ENCODE measurements at places on chromosomes 5 and 9. TPM values are rescaled to one million over a fixed set of nuclear protein-coding genes. Genes with fewer than 3 reads are reported as not detected.

The GARNL3 gene
- 5.1 TPM for total RNA-seq

The LRRC19 gene
- not detected for total RNA-seq

The CCNJL gene
- total RNA-seq: not detected

The CSF1R gene
- total RNA-seq: 0.87 TPM

The LECT2 gene
- total RNA-seq: not detected

The ENC1 gene
- 0.89 TPM for total RNA-seq

The PCDHGB3 gene
- 0.21 TPM for total RNA-seq

The KLHL3 gene
- 5.3 TPM for total RNA-seq

DNA sequence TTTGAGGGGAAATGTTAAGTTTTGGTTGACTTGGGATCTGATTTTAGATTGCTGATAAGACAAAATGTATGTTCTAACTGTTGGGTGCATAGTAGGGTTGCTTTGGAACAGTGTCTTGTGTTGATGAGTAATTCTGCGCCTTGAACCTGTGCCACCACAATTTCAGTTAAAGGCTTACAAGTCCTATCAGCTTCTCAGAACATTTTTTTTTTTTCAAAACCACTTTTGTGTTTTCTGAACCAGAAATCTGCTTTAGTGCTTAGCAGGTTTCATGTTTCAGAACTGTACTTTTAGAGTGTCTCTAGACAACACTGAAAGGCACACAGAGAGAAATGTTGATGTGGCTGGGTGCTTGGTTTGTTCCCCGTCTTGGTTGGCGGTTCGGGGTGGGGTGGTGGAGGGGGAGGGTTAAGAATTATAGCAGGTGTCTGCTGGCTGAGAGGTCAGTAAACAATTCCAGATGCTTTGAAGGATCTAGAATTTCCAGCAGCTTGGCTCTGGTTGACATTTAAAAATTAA, 84.6 kb downstream of the ANKRD55 start:
- peak; percentile 95 for ATAC-seq

GRCh38 chr9:134502809-134503211, 138.8 kb upstream of the COL5A1 start:
- ATAC-seq: no peak

GRCh38 chr9:95641586-95641985, 124.8 kb upstream of the PTCH1 start:
- no peak for ATAC-seq

- ATAC-seq: peak; percentile 70
Observed at GRCh38 chr9:116594547-116594946, 92.6 kb upstream of the TRIM32 start.

- peak; percentile 82 for ATAC-seq
Observed at GRCh38 chr5:154189819-154190594, 526 bp upstream of the GALNT10 start.

GRCh38 chr5:134574521-134574920, 49.1 kb downstream of the JADE2 start:
- ATAC-seq: no peak

- no peak for ATAC-seq
Observed at GRCh38 chr5:31231177-31231838, 37.8 kb downstream of the CDH6 start.

DNA sequence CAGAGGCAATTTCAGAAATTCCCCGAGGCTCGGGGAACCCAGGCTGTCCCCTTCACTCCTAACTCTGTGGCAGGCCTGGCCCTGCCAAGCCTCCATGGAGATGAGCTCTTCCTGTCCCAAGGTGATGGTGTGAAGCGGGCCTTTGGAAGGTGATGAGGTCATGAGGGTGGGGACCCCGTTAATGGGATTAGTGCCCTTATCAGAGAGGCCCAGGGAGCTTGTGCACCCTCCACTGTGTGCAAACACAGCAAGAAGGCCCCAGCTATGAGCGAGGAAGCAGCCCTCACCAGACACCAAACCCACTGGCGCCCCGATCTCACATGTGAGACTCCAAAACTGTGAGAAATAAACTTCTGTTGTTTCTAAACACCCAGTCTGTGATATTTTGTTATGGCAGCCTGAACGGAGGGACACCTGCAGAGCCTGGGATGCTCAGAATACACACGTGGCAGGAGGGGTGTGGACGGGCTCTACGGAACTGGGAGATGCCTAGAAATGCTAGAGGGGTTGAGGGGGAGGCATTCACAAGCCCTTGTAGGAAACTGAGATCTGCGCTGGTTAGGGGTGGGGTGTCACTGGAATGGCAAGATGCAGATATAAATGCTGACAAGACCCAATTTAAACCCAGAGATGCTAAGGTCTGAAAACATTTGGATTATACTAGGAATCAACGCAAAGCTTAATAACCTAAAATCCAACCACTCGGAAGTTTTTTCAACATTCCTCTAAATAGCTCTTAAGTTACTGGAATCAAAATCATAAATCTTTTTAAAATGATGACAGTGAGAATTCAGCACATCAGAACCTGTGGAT, 46.9 kb downstream of the ADAMTS2 start:
- ATAC-seq: no peak

DNA sequence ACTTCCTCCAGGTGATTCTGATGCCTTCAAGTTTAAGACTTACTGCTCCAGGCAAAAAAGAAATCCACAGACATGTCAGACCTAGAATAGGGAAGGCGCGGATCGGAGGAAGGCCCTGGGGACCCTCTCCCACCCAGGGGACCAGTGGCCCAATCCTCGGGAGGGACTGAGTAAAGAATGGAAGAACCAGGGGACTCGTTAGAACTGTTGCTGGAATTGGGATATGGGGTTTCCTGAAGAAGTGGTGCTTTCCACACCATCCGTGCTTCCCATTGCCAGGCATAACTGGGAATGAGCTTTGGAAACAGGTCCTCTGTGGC, 63.8 kb upstream of the SLC25A51 start:
- ATAC-seq: no peak

GRCh38 chr9:84062538-84062937, 81.9 kb downstream of the RMI1 start:
- no peak for ATAC-seq

- no peak for ATAC-seq
Observed at GRCh38 chr9:120643061-120643460, 63.1 kb upstream of the CDK5RAP2 start.

DNA sequence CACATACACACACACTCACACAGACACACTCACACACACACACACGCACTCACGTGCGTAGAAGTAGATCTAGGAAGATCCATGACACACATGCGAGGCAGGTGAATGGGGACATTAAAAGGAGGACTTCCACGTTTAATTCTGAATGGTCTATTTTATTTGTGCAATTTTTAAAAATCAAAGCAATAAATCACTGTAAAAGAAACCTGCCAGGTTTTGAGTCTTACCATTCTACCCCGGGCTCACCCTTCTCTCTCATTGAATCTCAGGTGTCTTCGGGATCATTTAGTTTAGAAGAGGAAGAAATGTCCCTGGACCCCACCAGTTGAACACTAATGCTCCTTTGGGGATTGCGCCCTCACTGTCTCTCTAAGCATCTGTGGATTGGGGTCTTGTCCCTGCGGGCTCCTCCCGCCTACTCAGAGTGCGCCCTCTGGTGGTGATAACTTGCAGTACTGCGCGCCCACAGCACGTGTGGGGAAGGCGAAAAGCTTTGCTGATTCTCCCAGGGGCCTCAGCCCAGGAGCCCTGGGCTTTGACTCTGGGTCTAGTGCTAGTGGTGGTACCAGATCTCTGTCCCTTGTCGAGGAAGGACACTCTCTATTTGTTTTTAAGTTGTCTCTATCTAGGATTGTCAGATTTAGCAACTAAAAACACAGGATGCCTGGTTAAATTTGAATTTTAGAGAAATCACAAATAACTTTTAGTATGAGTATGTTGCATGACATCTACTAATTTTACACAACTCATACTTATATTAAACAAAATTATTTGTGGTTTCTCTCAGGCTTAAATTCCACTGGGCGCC, 34.8 kb downstream of the BOD1 start:
- no peak for ATAC-seq

DNA sequence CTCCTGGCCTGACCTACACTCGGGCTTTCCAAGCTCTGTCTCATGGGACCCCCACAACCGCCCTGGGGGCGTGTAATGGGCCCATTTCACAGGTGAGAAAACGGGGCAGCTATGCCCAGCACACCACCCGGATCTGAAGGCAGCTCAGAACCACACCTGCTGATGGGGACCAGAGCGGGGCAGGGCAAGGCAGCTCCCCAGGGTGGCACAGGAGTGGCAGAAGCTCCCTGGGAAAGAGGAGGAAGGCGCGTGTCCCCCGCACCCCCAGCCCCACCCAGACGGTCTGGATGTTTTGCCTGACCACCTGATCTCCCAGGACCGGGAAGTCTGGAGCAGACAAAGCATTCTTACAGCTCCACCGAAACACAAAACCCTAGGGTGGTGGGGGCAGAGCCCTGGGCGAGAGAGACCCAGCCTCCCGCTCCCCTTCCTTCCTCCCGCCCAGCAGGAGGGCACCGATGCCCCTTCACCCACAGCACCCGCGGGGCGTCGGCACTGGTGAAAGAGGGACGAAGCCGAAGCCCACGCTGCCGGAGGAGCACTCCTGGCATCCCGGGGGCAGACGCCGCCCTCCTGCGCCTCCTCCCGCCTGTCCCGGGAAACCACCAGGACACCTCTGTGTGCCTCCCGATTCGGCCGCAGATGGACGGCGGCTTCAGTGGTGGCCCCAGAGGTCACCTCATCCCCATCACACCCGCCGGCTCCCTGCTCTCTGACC, 14.5 kb downstream of the NOTCH1 start:
- ATAC-seq: no peak

DNA sequence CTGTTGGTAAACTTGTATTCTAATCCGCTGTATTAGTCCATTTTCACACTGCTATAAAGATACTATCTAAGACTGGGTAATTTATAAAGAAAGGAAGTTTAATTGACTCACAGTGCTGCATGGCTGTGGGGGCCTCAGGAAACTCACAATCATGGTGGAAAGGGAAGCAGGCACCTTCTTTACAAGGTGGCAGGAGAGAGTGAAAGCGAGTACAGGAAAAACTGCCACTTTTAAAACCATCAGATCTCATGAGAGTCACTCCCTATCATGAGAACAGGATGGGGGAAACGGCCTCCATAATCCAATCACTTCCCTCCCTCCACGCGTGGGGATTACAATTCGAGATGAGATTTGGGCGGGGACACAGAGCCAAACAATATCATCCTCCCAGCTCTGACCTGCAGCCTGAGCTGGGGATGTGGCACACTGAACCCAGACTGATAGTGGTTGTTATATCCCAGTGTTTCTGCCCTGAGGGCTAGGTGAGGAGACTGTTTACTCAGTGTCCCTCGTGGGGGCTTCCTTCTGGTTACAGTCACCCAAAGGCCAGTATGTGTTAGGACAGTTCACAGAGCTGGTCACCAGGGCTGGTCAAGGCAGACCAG, 488.3 kb downstream of the KDM4C start:
- ATAC-seq: no peak

DNA sequence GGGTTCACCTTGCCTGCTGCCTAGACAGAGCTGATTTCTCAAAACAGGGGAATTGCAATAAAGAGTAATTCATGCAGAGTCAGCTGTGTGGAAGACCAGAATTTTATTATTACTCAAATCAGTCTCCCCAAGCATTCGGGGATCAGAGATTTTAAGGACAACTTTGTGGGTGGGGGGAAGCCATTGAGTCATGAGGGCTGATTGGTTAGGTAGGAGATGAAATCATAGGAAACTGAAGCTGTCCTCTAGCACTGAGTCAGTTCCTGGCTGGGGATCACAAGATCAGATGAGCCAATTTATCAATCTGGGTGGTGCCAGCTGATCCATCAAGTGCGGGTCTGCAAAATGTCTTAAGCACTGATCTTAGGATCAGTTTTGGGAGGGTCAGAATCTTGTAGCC, 159.1 kb upstream of the MAP1B start:
- ATAC-seq: peak; percentile 63

DNA sequence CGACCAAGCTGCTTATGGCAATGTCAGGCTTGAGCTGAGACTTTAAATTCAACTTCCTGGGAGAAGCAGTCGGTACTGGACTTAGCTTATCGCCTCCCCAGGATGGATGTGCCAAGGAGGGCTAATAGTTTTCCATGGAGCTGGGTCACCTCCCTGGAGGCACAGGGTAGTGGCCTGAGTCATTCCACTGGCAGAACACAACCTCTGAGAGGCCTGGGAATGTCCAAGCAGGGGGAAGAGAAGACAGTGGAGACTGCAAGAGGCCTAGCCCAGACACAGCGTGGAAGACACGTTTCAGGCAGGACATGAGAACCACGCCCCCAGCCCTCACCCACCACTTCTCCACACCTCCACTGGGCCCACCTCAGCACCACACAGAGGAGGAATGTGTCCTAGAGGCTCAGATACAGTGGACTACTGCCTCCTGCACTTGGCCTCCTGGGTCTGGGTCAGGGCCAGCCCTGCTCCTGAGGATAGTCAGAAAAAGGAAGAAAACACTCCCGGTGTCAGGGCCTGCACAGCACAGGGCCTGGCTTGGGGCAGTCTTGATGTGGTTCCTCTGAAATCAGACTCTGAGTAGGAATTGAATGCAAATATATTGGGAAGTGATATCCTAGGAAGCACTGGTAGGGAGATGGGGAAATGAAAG, 171.8 kb downstream of the FSTL4 start:
- ATAC-seq: no peak

GRCh38 chr9:19481971-19482404, 73.2 kb downstream of the ACER2 start:
- ATAC-seq: no peak

GRCh38 chr5:83614841-83615240, 105.8 kb downstream of the HAPLN1 start:
- no peak for ATAC-seq

- no peak for ATAC-seq
Observed at GRCh38 chr5:113435575-113435974, 786 bp upstream of the TSSK1B start.

DNA sequence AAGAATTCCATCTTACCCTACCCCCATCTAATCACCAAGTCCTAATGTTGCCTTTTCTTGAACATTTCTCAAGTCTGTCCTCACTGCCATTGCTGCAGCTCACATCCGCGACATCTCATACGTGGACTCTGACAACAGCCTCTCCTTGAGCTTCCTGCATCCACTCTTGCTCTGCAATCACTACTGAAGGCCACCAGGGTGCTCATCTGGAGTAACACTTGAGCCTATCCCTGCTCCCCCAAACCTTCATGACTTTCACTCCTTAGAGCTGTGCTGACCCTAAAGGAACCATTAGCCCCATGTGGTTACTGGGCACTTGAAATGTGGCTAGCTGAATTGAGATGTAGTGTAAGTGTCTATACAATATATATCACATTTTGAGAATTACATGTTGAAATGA, 46.4 kb upstream of the CTXN3 start:
- no peak for ATAC-seq

DNA sequence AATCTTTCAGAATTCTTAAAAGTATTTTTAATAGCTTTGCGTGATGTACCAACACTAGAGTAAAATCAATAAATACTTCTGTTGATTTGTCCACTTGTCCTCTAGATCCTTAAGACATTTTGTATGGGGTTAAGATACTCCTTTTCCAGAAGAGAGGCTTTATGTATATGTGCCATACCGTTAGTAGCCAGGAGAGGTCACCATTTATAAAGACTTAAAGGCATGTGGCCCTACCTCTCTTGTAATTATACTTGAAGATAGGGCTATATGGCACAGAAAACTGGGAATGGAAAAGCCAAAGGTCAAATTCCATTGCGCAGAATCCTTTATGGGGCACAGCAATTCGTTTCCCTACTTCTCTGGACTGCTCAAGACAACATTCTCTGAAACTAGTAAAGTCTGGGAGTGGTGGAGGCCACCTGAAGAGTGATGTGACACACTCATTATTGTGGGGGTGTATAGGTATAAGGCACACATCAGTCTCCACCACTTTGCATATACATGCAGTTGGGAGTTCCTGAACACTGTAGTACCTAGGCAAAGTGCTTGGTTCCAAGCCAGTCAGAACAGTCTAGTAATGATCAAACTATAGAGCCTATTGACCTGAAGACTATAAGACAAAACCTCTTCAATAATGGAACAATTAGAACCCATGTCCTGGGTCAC, 140.1 kb upstream of the FBXL17 start:
- ATAC-seq: no peak

Measured in activated T-helper 17 cell treated with anti-CD3 and anti-CD28 coated beads, Interleukin-2, amount 50 U/mL, for 72 hours (primary cell).